ENCODE measurements at places on chromosomes 2 and 18.

DNA sequence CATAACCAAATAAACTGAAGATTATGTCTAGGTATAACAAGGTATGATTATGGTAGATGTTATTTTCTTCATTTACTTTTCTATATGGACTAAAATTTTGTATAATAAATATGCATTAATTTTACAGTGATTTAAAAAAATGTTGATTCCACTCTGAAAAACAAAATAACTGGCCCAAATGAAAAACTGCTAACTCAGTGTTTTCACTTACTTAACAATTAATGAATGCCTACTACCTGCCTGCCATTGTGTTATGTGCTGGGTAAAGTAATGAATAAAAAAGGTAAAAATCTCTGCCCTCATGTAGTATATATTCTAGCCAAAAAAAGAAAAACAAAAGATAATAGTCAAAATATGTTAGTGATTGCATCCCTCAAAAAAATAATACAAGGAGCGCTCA, 29.6 kb upstream of the C2orf15 start:
- DNase-seq, result no peak

DNA sequence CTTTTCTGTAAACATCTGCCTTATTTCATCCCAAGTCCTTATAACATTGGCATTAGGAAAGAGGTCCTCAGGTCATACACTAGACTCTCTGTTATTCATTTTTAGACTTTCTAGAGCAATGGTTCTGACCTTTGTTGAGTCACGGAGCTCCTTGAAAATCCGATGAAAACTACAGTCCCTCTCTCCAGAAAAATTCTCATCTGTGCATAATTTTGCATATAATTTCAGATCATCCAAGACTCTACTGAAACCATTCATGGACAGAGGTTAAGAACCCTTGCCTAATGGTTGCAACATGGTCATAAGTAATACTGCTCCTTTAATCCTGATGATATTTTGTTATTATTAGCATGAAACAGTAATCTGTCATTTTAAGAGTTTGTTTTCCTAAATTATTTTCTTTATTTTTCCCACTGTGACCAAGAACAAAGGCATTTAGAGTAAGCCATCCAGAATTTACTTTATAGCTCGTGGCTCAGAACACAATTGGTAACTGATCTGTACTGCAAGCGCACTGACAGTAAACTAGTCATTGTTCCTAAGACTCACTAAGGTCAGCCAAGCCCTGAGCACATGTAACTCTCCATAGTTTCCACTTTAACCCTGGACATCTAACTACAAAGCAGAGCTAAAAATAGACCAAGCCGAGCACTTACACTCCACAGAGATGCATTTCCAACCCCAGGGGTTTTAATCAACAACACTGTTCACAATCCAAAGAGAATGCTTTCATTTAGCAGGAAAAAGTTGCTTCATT, 8.4 kb downstream of the MYOM1 start:
- no peak for DNase-seq

- no peak for DNase-seq
Measured at GRCh38 chr2:150639383-150639782, 151.9 kb upstream of the RND3 start.

GRCh38 chr2:64781711-64782390, 128.1 kb upstream of the SERTAD2 start:
- no peak for DNase-seq

DNA sequence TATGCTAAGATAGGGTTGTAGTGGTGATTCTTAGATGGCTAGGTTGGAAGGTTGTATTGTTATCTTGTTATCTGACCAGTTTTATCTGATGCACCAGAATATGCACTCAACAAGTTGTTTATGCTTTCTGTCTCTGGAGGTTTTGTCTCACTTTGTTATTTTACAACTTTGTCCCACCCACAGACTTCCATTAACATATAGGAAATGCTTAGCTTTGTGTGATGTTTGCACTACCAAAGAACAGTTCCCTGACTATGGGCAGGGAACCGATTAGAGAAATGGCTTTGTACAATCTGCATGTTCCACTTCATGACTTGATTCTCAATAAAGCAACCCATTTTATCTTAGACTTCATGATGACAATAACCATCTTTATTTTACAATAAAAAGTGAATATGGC, 160.6 kb upstream of the CDH20 start:
- DNase-seq, result no peak

DNA sequence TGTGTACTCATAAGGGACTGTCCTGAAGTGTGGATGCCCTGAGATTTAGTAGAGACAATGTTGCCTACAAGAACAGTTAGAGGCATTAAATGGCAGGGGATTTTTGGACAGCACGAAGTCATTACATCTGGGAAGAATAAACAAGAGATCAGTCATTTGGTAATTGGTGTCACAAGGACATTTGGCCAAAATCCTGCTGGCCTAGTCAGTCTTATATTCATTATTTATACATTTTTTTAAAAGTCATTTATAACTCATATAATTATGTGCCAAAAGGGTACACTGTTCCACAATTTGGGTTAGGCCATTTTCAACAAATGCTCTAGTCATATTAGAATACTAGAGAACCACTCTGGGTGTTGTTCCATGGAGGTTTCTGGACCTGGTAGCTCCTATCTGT, 104.7 kb downstream of the LRATD1 start:
- no peak for DNase-seq

DNA sequence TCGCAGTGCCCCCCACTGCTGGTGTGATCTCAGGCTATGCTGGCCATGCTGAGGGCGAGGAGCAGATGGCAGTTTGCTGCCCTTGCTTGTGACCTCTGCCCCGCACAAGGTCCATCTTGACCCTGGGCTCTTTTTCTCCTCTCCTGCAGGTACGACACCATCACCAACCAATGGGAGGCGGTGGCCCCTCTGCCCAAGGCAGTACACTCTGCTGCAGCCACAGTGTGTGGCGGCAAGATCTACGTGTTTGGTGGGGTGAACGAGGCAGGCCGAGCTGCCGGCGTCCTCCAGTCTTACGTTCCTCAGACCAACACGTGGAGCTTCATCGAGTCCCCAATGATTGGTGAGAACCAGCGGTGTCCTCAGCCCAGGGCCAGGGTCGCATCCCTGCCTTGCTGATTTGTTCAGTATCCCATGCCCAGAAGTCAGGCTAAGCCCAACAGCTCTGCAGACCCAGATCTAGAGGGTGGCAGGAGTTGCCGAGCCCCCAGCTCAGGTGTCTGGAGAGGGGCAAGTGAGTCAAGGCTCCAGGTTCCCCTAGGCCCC, 223.8 kb downstream of the ATAD2B start:
- DNase-seq, result peak; percentile 38

- DNase-seq, result no peak
Measured at GRCh38 chr18:21335927-21336488, 94.0 kb downstream of the GREB1L start.

GRCh38 chr2:108605947-108606346, 71.7 kb downstream of the LIMS1 start:
- no peak for DNase-seq

DNA sequence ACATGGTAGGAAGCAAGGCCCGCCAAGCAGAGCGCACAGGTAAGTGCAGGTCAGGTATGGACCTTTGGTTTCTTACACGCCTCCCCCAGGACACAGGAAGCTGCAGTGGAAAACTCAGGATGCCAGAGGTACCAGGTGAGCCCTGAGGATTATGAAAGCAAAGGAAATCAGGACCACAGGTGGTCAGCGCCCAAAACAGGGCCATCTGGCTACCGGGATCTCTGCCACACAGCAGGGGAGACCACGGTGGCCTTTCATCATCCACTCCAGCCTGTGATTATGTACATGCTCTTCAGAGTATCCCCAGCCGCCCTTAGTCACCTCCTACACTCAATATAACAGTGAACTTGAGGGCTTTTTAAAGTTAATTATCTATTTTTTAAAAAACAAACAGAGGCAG, 125.5 kb upstream of the EPC2 start:
- no peak for DNase-seq

GRCh38 chr2:43019536-43020183, 206.7 kb downstream of the ZFP36L2 start:
- DNase-seq, result no peak

GRCh38 chr2:230690439-230690838, 22.2 kb upstream of the CAB39 start:
- no peak for DNase-seq

- DNase-seq, result no peak
Measured at GRCh38 chr2:97741251-97741650, 27.9 kb downstream of the ZAP70 start.

DNA sequence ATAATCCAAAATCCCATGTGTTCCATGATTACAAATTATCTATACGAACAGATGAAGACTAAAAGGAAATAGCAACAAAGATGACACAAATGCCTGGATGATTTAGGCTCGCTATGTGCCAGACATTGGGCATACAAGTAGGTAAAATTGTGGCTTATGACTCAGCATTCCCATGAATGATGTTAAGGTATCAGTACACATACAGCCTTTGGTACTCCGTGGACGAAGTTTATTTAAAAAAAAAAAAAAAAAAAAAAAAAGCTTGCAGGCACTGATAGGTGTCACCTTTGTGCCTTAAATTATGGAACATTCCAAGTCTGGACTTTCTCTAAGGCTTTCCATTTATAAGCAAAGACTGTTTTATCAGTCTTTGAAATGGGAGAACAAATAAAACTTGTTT, 2.7 kb downstream of the CHAC2 start:
- DNase-seq, result no peak

GRCh38 chr2:99297994-99298393, 3.0 kb downstream of the LYG1 start:
- DNase-seq, result no peak

DNA sequence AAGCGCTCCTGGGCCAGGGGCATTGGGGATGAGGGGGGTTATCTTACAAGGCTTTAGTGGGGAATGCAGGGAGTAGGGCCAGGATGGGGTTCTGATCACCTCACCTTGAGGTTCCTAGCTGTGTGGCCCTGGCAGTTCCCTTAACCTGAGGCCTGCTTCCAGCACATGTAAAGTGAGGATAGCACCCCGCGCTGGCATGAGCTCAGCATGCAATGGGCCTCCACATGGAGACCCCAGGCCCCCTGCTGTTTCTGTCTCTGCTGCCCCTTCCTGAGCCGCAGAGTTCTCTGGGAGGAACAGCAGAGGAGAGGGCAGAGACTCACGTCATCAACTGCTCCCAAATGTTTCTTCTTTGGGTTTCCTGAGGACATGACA, 8.6 kb upstream of the TEX51 start:
- no peak for DNase-seq

- DNase-seq, result no peak
Measured at GRCh38 chr2:102060047-102060446, 68.3 kb downstream of the IL1R2 start.

GRCh38 chr2:42569116-42569711, 782 bp downstream of the MTA3 start:
- peak; percentile 55 for DNase-seq

GRCh38 chr2:68287580-68288441, 31.9 kb downstream of the CNRIP1 start:
- no peak for DNase-seq

DNA sequence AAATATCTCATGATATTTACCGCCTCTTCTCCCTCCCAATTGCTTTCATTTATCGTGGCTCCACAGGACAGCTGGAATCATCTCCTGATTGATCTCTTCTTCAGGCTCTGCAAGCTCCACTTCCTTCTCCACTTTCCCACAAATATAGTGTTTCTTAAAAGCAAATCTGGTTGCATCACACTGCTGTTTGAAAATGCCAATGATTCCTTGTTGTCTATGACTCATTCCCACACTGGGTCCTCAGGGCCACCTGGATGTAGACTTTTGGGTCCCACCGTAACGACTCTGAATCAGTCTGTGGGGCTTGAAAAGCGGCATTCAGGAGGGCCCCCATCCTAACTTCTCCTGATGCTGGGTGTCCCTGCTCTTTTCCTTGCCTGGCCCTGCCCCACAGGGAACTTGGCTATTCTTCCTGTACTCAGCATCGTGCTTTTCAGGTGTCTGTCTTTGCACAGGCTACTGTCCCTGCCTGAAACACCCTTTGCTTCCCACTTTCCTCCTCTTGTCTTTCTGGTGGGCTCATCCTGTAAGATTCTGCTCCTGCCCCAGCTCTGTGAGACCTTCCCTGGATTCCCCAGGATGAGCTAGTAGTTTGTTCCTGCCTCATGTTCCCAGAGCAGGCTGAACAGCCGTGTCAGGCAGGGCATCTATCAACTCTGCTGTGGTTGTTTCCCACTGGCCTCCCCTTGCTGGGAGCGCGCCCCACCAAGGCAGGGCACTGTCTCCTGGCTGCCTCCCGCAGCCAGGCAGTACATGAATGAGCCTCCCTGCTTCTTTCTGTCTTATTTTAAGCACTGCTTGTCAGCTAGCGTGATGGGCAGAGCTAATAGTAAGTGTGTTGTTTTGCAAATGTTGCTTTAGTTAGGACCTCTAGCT, 111.9 kb downstream of the KCTD1 start:
- peak; percentile 40 for DNase-seq

DNA sequence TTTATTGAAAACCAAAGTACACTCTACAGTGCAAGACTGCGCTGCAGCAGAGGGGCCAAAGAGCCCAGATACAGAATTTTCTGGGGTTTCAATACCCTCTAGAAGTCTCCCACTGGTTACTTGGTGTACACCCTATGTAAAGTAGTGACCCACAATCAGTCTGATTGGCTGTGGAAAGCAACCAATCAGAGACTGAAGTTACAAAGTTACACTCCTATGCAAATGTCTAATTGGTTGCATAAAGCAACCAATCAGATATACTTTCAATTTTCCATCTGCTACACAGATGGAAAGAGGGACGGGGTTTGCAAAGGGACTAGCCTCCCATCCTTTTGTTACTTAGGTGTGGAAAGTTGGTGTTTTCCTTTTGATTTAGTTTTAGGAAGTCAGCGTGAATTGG, 198.9 kb upstream of the SH3BP4 start:
- no peak for DNase-seq

GRCh38 chr18:21111346-21112139, at the start of gene ROCK1:
Gene ROCK1, minus strand, starts transcription at chr18:21111813. Its CDS starts 903 bp downstream, at chr18:21110910.
- DNase-seq, result peak; percentile 99

- no peak for DNase-seq
Measured at GRCh38 chr18:70181015-70181414, 24.5 kb downstream of the RTTN start.

DNA sequence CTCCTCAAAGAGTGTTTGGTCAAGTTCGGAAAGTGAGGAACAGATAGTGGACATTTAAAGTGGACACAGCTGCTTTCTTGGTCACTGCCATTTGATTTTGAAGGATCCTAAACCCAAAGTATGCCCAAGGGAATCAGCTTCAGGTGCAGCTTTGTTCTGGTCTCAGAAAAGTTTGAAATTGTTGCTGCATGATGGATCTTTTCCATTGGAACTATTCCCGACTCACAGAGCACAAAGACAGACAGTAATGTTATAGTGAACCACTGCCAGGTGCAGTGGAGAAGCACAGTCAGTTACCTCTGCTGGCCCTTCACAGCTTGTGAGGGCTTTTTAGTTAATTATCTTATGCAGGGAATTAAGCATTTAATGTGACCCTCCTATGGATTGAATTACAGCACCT, 301.7 kb downstream of the PHLPP1 start:
- no peak for DNase-seq

GRCh38 chr2:139048017-139048416, 267.8 kb upstream of the NXPH2 start:
- no peak for DNase-seq

- DNase-seq, result peak; percentile 90
Measured at GRCh38 chr2:130836501-130837174, at the start of gene ARHGEF4. Gene ARHGEF4, plus strand, starts transcription at chr2:130836914. Its CDS starts 40 bp downstream, at chr2:130836954.
